ENCODE measurements at places on chromosomes 4 and X. TPM values are rescaled to one million over a fixed set of nuclear protein-coding genes. Genes with fewer than 3 reads are reported as not detected.

Gene TMPRSS11B
- total RNA-seq, result not detected

- no peaks in the 10 kb centered on the region for H3K4me1 ChIP-seq
- no peaks in the 10 kb centered on the region for H3K27me3 ChIP-seq
- DNase-seq, result no peak
- no peaks in the 10 kb centered on the region for H3K36me3 ChIP-seq
- no peak overlapping the region for H3K4me3 ChIP-seq
- no peak overlapping the region for H3K27ac ChIP-seq
Observed at GRCh38 chrX:42755815-42756214, 22.1 kb downstream of the PPP1R2C start.

Gene MSANTD1
- 1.6 TPM for total RNA-seq

Gene KCND1
- total RNA-seq, result 1.2 TPM

- H3K4me3 ChIP-seq, result no peak overlapping the region
- no peak for DNase-seq
- H3K27me3 ChIP-seq, result no peaks in the 10 kb centered on the region
- H3K36me3 ChIP-seq, result no peaks in the 10 kb centered on the region
- H3K27ac ChIP-seq, result no peak overlapping the region
- no peaks in the 10 kb centered on the region for H3K4me1 ChIP-seq
Observed at GRCh38 chrX:131316260-131316659, 27.2 kb upstream of the IGSF1 start.

DNA sequence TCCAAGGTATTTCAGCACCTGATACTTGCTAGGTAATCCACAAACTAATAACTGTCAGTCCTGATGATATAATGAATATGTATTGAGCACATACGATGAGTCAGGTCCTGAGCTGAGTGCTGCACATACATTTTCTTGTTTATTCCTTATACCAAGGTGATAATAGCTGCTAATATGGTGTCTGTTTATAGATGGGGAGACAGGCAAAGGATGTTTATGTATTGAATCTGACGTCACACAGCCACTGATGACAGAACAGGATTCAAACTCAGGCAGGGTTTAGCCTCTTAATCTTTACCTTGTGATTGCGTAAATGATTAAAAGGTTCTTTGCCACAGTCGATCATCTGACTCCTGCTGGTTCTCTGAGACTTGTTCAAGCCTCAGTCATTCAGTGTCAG lies 609.9 kb upstream of the CPEB2 start:
- DNase-seq, result no peak
- no peak overlapping the region for H3K4me3 ChIP-seq
- no peak overlapping the region for H3K27ac ChIP-seq
- no peaks in the 10 kb centered on the region for H3K4me1 ChIP-seq
- H3K36me3 ChIP-seq, result no peaks in the 10 kb centered on the region

Gene ADH7
- not detected for total RNA-seq

- H3K4me3 ChIP-seq, result peak overlapping the region; percentile 69
- DNase-seq, result no peak
- H3K27ac ChIP-seq, result peak overlapping the region; percentile 76
- peaks cover 33% of the 10 kb centered on the region for H3K4me1 ChIP-seq
Observed at GRCh38 chr4:39044956-39045826, 13.0 kb upstream of the TMEM156 start.

Gene ATP2B3
- not detected for total RNA-seq

- DNase-seq, result no peak
- no peaks in the 10 kb centered on the region for H3K27me3 ChIP-seq
- H3K27ac ChIP-seq, result no peak overlapping the region
- no peaks in the 10 kb centered on the region for H3K4me1 ChIP-seq
- no peaks in the 10 kb centered on the region for H3K36me3 ChIP-seq
Observed at GRCh38 chr4:57231781-57232180, 121.6 kb upstream of the IGFBP7 start.

DNA sequence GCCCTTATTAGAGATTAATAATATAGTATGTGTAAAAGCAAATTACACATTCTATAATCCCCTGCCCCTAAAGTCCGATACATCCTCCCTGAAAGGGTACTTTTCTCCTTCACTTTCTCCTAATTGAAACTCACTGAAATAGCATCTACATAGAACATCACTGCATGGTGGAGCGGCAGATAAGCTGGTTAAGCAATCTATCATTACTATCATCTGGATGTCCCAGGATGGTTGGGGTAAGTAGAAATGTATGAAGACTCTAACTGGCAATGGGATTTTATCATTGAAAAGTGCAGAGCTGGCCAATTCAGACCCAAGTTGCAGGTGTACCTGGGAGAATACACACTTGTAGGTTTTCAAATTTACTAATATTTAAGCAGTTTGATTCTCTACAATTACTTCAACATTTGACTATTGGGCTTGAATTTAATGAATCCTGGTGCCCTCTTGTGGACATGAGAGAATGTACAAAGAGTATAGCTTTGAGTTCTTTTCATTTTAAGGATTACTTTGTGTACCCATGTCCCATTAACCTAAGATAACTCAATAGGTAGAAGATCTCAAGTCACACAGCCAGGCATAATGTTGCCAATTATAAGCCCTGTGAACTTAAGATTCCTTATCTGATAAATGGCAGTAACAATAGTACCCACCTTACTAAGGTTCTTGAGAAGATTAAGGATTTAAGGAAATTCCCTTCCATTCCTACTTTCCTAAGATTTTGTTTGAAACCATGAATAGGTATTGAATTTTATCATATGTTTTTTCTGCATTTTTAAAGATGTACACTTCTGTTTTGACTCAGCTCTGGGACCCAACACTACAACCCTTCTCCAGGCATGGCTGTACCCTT lies 69.8 kb downstream of the SHROOM3 start:
- H3K4me1 ChIP-seq, result no peaks in the 10 kb centered on the region
- no peaks in the 10 kb centered on the region for H3K36me3 ChIP-seq
- no peak overlapping the region for H3K27ac ChIP-seq

Gene EGF
- not detected for total RNA-seq

GRCh38 chrX:73615022-73615421 lies 52.0 kb downstream of the CHIC1 start:
- peaks cover 7% of the 10 kb centered on the region for H3K4me1 ChIP-seq
- H3K36me3 ChIP-seq, result no peaks in the 10 kb centered on the region
- no peaks in the 10 kb centered on the region for H3K27me3 ChIP-seq
- DNase-seq, result no peak
